ENCODE measurements at places on chromosomes 6 and 20.
A peak's percentile ranks its signal among the peaks of the same experiment; 100 is the strongest.

GRCh38 chr6:130424710-130425109 is 58.9 kb downstream of the TMEM200A start:
- DNase-seq, result no peak

GRCh38 chr20:21557241-21558020 is 43.6 kb upstream of the NKX2-2 start:
- DNase-seq, result no peak

DNA sequence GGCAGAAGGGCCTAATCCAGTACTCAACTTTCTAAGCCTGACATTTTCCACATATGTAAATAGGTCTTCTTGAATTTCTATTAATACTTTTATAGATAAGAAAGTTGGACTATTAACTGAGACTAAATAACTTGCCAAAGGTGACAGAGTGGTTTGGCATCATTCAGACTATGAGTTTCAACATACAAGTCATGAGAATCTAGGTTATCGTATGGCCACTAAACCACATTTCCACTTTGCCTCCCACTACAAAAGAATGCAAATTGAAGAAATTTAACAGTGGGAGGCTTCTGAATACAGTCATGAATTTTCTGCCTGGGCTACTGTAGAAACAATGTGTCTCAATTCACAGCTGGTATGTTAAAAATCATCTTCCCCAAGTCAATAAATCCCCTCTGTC is 531.0 kb upstream of the AGPAT4 start:
- DNase-seq, result no peak

DNA sequence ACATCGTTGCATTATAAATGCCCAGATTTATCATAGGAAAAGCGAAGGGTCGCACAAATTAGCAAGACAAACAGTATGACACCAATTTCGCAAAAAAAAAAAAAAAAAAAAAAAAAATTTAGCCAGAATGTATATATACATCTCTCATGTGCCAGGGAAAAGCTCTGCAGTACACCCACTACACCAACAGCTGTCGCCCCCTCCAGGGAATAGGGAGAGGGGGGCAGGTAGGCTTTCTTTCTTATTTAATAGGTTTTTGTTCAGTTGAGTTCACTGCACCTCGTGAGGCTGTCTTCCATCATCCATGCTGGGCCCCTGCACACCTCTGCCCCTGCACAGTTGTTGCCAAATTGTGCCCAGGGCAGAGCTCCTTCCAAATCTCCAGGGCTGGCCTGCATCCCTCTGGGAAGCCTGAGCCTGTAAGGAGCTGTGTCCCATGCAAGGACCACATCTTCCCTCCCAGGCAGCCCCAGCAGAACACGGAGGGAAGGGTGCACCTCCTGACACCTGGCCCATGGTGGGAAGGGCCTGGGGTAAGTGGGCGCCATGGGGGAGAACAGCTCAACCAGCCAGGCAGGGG is 85.4 kb downstream of the NINL start:
- DNase-seq, result no peak

DNA sequence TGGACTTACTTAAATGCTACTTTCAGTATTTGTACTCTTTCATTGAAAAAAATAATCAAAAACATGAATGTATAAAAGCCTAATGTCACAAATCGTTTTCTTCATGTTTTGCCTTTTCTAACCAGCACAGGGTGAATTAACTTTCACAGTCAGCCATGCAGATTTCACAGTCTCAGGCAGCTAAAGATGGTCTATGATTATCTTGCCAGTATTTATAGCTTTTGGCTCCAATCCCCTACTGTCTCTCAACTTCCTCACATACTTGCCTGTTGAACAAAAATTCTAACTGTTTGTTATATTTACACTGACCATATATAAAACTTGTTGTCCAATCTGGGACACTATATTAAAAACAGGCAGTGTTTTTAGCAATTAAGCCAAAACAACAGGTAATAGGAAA is 358.2 kb downstream of the ARHGAP18 start:
- no peak for DNase-seq

DNA sequence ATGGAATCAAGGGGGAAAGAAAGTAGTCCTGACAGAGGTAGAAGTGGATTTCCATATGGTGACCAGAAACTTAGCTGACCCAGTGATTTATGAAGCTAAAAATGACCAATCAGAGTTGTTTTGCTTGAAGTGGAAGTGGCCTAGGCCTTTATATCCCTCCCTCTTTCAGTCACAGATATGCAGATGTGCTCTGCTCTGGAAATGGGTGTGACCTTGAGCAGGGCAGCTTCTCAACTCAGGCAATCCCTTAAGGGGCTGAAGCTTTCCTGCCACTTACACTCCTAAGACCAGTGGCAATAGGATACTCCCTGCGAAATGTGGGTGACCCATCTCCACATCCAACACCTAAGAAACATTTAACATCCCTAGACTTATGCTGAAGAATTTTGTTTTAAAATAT is 256.6 kb downstream of the EYS start:
- DNase-seq, result no peak

DNA sequence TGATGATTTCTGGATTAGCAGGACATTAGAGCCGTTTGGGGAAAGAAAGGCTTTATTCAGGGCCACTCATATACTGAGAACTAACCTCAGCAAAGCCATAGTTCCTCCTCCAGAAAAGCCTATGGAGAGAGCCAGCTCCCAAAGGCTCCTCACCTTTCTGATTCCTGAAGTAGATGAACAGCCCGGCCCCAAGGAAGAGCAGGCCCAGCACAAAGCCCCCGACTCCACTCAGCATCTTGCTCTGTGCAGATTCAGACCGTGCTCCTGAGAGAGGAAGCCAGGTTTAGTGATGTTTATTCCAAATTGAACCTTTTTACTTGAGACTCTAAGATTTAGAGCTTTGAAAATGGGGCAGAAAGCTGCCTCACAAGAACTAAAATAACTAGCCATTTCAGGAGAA is 9.1 kb downstream of the HLA-DRB1 start:
- DNase-seq, result no peak

DNA sequence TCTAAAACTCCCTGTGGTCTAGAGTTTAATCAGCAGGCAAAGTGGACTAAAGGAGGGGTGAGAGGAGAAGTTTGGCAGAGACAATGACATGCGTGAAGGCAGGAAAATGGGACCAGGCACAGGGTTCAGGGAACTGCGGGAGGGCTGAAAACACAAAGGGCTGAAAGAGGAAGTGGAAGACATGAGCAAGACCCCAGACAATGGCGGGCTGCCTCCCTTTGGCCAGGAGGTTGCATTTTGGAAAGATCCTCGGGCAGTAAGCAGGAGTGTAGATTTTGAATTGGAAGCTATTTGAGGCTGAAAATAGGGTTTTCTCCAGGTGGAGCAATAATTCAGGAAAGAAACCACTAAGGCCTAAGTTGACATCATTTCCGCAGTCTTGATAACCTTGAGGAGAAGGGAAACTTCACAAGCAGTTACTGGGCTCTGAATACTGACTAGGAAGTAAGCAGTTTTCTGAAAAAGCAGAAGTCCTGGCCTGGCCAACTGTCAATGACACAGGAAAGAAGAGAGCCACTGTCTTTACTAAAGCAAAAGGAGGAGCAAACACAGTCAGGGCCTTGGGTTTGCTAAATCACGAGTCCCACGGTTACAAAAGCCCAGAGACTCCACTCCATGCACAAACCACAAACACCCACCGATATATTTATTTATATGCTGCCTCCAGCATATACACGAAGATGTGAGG is 3.4 kb downstream of the LY86 start:
- DNase-seq, result no peak

DNA sequence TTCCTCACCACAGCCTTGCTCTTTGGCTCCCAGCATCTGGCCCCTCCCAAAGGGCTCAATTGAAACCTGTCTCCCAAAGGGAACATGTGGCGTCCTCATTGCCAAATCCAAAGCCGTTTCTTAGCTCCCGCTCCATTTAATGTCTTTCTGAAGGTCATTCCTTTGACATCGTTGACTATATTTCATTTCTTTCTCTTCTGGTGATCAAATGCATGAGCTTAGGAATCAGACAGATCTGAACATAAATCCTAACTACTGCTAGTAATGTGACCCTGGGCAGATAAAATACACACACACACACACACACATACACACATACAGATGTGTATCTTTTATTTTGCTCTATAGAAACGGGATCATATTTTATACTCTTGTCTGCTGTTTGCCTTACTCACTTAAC is 964.7 kb upstream of the FLRT3 start:
- no peak for DNase-seq

GRCh38 chr6:38644951-38645350 is 5.2 kb upstream of the BTBD9 start:
- no peak for DNase-seq

DNA sequence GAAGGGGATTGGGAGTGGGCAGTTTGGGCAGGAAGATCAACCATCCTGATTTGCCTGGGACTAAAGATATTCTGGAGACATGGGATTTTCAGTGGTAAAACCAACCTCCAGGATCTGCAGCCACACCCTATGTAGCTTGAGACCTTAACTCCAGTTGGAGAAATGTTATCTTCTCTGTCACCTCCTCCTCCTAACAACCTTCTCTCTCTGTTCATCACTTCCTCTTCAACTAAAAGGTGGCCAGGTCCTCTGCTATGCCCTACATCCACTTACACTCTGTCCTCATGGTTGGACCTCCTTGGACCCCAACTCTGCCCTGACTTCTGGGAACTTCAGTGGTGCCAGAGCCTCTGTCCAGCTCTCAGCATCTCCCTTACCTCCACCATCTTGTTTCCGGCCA is 42.0 kb upstream of the SLC9A8 start:
- DNase-seq, result no peak

GRCh38 chr6:121398127-121398526 is 37.3 kb upstream of the GJA1 start:
- DNase-seq, result no peak

- DNase-seq, result no peak
Measured at GRCh38 chr6:68677058-68677457, 42.0 kb downstream of the ADGRB3 start.

GRCh38 chr6:31285486-31285885 is 13.6 kb upstream of the HLA-C start:
- no peak for DNase-seq

DNA sequence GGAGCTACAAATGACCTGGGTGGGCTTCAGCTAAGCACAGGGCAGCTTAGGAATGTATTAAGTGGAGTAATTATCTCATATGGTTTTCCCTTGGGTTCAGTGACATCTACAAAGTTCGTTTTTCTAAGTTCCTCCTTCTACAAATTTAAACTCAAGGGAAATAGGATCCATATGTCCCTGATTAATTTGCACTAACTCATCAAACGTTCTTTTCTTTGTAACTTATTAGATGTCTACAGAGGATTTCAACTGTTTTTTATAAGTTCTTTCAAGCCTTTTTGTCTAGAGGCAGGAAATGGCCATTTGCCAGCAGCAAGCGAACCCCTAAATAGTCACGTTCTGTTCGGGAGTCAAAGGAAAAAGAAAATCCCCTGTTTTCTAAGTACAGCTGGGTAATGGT is 1060.3 kb downstream of the KIF16B start:
- no peak for DNase-seq

- no peak for DNase-seq
Measured at GRCh38 chr6:90803956-90804355, 217.1 kb upstream of the MAP3K7 start.

DNA sequence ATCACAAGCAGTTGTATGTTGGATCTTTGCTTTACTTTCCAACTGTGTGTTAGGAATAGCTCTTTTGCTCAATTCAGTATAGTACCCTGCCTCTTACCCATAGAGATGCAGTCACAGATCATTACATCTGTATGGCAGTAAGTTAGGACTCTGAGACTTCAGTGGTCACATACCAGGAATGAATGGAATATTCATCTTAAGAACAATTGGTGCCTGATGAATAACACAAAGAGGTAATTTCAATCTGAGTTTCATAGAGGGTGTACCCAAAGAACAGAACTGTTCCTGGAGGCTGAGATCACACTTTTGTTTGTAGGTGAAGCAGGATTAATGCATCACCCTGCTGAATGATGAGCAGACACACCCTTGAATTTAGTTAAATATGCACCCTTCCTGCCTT is 28.7 kb upstream of the KIF13A start:
- DNase-seq, result no peak

- DNase-seq, result no peak
Measured at GRCh38 chr20:57791178-57791962, 81.6 kb upstream of the PMEPA1 start.

DNA sequence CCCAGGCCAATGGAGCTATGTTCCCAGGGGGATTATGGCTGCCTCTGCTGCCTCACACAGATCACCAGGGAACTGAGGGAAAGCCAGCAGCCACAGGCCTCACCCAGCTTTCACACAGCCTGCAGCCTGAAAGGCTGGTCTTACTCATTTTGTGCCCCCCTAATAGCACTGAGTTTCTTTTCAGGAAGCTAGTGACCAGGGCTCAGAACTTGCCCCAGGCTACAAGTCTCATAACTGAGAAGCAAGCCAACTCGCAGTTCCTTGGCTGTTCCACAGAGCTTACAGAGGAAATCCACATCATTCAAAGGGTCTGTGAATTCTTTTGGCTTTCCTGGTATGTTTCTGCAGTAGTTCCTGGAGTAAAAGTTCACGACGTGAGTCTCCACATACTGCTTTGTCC is 524.8 kb upstream of the GJE1 start:
- DNase-seq, result no peak

DNA sequence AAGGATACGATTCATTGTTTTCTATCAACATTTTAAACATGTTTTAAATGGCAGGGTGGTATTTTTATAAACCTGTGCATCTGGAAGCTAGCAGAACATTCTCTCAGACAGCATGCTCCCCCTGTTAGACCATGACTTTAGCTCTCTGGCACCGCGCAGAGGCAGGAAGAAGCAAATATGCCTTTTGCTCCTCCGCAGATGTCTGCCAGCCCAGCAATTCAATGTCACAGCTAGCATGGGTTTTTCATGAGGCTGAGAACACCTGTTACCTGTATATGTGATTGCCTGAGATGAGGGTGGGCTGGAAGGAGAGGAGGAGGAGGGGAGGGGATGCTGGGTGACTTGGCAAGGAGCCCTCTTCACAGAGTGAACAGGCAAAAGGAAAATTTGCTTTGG is 6.7 kb downstream of the MTCH1 start:
- DNase-seq, result no peak

GRCh38 chr20:62969179-62969760 is 16.8 kb downstream of the SLC17A9 start:
- DNase-seq, result no peak

- no peak for DNase-seq
Measured at GRCh38 chr20:56537997-56538396, 5.0 kb downstream of the FAM209B start.

GRCh38 chr6:169810066-169810989 is 58.9 kb downstream of the ERMARD start:
- peak; percentile 60 for DNase-seq

DNA sequence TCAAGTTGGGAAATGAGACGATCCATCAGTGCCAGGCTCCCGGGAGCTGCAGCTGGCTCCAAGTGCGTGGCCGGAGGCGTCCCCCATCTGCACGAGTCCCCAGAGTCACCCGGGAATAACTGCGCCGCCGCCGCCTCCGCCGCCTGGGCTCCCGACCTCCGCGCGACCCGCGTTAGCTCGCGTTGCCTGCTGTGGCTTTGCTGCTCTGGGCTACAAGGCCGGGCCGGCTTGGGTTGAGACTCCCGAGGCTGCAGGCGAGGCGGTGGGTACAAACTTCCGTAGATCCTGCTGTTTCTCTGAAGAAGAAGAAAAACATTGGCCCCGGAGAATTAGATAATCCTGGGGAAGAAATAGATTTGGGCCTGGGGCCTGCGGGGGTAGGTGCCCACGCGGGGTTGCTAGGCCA is 7.4 kb upstream of the LAMP5 start:
- DNase-seq, result no peak
